ENCODE measurements at places on chromosomes 3 and 15. TPM values are rescaled to one million over a fixed set of nuclear protein-coding genes. Genes with fewer than 3 reads are reported as not detected.

DNA sequence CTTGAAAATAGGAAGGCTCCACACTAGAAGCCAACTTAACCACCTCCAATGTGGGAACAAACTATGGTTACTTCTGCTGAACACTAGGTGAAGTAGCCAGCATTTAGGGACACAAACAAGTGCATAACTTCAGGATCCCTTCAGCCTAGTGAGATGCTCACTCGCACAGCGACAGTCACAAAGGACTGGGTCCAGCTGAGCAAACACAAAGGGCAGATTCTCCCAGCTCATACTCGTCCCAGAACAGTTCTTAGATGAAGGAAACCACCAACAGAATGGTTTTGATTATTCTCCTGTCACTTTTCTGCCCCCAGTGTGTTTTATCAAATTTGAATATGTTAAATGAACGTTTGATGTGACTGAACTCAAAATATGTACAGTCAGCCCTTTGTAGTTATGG lies 201.6 kb downstream of the KCNAB1 start:
- DNase-seq: no peak

- no peak for DNase-seq
Observed at GRCh38 chr15:71116942-71117341, 1.7 kb downstream of the THSD4 start.

DNA sequence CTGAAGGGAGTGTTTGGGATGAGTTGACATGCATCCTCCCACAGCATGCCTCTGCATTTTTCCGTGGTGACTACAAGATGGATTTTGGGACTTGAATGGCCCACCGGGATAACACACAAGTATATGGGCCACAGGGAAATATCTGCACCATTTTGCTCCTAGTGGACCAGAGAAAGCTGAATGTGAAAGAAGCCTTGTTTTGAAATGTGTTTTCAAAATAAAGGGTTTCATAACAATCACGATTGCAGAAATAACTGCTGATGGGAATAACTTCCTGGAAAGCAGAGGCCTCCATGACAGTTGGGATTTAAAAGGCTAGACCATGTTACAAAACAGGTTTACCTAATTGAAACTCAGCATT lies 77.5 kb upstream of the PRR23C start:
- DNase-seq: no peak

The SCG5 gene
- total RNA-seq: 4.3 TPM
